ENCODE measurements at places on chromosomes 6 and 20.

- no peak for DNase-seq
These were observed 39.1 kb downstream of the FAM120B start for GRCh38 chr6:170345662-170346061.

GRCh38 chr6:46867411-46867810 is 54.3 kb downstream of the ADGRF5 start:
- no peak for DNase-seq

GRCh38 chr6:166910601-166911000 is 45.7 kb downstream of the RNASET2 start:
- peak; percentile 17 for DNase-seq

- no peak for DNase-seq
These were observed 69.7 kb downstream of the TCP11 start for GRCh38 chr6:35071347-35071994.

GRCh38 chr20:32368925-32369324 is 10.8 kb downstream of the ASXL1 start:
- no peak for DNase-seq

DNA sequence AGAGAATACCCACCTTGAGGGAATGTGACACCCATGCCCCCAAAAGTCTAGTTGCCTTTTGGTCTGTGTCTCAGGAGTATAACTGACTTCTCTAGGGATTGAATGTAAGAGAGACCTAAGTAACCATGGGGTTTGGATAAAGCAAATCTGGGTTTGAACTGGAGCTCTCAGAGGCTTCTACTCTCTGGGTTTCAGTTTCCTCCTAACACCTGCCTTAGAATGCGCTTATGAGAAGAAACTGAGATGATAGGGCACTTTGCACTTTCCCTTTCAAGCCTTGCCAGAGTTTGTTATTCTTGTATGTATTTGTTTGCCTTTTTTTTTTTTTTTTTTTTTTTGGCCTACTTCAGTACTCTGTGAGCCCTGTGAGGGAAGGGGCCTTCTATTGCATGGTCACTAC is 19.4 kb downstream of the SDHAF4 start:
- DNase-seq: no peak

DNA sequence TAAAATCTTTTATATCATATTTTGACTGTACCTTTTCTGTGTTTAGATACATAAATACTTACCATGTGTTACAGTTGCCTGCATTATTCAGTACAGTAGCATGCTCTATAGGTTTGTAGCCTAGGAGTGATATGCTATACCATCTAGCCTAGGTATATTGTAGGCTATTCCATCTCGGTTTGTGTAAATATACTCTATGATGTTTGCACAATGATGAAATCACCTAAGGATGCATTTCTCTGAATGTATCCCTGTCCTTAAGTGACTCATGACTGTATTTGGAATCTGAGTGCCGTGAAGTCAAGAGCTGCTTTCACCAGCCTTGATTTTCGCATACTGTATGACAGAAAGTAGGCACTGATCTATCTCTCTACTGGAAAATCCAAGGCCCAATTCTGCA is 129.9 kb downstream of the UTRN start:
- peak; percentile 35 for DNase-seq

GRCh38 chr6:154715446-154715845 is 17.8 kb upstream of the SCAF8 start:
- DNase-seq: no peak

GRCh38 chr6:79042088-79042798 is 35.8 kb downstream of the PHIP start:
- DNase-seq: no peak

- no peak for DNase-seq
These were observed 1.3 kb downstream of the CBLN4 start for GRCh38 chr20:56004007-56004406.

DNA sequence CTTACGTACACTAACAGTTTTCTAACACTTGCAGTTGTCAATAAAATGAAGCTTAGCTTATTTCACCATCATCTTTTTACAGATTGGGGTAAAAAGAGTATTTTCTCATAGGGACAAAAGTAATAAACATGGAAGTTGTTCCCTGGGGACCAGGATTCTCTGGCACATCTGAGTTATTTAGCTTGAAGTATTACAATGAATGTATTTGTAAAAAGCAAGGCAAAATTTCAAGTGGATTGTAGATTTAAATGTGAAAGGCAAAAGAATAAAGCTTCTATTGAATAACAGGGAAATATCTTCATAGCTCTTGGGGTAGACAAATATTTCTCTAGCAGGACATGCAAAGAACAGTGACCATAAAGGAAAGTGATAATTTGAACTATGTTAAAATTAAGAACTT is 260.0 kb upstream of the ECI2 start:
- no peak for DNase-seq

DNA sequence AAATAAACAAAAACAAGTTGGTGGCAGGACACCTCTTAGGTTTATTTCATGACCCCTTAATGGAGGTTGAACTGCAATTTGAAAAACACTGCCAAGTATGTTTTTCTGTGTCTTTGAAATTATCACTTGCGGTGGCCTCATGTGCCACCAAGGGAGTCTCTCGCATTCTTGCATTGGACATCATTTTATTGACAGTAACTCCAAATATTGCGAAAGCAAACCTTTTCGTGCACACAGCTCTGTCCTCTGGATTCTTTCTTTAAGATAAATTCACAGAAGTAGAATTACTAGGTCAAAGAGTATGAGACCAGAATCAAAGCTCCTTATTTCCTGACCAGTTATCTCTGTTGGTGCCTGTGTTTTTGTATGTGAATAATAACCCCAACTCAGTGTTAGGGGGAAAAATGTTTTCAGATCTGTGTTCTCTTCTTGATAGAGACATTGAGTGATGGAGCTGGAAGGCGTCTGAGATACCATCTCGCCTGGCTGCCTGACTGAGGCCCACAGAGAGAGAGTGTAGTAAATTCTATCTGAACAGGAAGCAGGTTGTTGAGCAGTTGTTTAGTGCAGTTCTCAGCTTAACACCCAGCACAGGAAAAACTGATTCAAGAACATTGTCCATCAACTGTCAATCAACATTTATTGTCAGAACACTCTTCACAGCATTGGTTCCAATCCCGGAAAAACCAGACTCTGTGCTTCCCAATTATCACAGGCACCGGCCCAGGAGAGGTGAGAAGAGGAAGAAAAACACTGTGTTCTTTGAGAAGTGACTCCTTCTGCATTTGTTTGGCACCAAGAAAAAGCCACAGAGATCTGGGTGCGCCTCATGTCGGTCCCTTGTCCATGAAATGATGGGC is 2.2 kb upstream of the CCDC167 start:
- DNase-seq: no peak

GRCh38 chr20:3237958-3238615 is 903 bp downstream of the SLC4A11 start:
- DNase-seq: no peak

- no peak for DNase-seq
These were observed 131.3 kb upstream of the B3GAT2 start for GRCh38 chr6:71088166-71088565.
